ENCODE measurements at places on chromosomes 2 and 18. TPM values are rescaled to one million over a fixed set of nuclear protein-coding genes. Genes with fewer than 3 reads are reported as not detected.

The CFAP53 gene
- 0.37 TPM for total RNA-seq

The KIAA2012 gene
- not detected for total RNA-seq

- DNase-seq: no peak
Measured at GRCh38 chr2:19859565-19859964, 42.2 kb downstream of the TTC32 start.

DNA sequence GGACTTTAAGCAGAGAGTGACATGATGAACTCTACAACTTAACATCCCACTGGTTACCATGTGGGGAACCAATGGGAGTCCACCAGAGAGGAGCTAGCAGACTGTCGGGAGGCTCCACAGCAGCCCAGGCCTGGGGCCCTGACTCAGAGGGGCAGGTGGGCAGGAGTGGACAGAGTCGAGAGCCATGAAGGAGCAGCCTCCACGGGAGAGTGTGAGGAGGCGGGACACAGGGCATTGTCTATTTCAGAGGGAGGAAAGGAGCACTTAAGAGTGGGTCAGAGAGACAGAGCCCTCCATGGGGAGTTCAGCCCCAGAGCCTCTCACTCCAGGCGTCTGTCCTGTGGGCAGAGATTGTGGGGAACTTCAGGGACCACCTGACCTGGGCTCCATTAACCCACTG, 118.7 kb downstream of the CYP26B1 start:
- no peak for DNase-seq

DNA sequence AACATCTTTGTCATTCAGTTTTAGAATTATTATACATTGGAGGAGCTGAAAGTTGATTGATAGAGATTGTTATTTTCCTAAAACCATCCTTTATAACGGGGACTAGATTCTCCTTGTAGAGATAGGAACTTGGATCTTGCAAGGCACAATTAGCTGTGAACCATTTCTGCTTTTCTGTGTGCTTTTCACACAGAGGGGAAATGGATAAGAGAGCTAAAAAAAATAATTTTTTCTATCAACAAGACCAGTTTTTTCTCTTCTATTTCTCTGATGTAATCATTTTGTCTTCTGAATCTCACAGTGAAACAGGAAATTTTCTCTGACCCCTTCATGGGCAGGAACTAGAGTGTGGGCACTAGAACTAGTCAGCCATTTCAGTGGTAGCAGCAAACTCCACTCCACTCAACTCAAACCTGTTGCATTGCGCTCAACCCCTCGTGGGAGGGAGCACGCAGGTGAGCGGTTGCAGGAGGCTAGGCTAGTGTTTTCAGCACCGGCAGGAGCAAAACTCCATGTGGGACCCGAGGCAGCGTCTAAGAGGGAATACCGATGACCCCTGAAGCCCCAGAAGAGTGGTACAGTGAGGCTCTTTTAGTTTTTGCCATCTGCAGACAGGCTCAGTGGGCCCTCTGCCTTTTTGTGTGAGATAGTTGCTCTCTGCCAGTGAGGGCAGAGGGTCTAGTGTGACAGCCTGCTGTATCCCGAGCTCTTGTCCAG, 24.0 kb upstream of the SLC39A10 start:
- no peak for DNase-seq

DNA sequence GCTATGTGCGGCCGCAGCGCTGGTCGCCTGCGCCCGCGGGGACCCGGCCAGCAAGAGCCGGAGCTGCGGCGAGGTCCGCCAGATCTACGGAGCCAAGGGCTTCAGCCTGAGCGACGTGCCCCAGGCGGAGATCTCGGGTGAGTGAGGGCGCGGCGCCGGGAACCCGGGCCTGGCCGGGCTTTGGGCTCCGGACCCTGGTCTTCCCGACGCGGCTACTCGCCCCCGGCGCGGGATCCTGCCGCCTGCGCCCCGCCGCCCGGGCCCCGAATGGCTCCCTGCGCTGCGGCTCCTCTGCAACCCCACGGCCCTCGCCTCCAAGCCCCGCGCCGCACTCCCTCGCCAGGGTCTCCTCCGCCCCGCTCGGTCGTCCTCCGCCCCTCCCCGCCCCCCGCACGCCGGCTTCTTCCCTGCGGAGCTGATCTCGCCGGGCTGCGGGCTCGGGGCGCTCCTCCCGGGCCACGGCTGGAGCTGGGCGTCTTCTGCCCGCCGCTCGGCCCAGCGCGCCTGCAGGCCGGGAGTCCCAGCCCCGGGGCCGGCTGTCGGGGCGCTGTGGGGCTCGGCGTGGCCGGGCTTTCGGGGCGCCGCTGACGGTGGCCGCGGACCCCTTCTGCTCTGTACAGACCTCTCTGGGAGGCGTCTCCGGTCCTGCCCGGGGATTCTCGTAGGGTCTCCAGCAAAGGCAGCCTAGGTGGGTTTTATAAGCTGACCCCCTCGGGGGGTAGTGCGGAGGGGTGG, 652 bp downstream of the GPC1 start:
- DNase-seq: no peak

DNA sequence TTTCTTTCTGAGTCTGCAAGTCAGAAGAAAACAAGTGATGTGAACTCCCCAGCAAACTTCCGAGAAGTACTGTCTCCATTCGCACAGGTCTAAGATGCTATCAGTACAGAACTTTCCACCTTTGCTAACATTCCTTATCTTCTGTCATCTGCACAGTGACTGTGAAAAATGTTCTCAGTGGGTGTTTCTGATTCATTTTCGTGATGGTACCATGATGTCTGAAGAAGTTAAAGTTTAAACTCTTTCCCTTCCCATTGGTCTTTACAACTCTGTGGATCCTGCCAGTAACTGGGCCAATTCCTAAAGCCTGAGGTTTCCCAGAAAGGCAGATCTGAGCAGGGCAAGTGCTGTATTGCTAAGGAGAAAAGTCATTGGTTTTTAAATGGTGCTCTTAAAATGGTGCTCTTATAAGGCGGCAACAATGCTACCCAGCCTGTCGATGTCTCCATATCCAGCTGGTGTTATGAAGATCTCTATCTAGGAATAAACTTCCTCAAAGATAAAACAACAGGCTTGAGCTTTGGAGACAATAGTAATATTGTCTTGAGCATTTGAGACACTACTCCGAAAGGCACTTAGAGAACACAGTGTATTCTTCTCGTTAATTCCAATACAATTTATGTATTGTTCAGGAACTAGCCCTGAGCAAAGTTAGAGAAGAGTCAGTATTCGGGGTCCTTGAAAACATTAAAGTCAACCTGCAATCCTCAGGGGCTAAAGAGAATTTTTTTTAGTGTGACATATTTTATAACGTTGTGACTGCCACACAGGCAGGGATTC, 232.3 kb downstream of the OSR1 start:
- DNase-seq: no peak

GRCh38 chr2:130851624-130852382, 15.1 kb downstream of the ARHGEF4 start:
- DNase-seq: no peak

The PPP1R1C gene
- not detected for total RNA-seq

GRCh38 chr2:43055086-43055912, 171.1 kb downstream of the ZFP36L2 start:
- no peak for DNase-seq

DNA sequence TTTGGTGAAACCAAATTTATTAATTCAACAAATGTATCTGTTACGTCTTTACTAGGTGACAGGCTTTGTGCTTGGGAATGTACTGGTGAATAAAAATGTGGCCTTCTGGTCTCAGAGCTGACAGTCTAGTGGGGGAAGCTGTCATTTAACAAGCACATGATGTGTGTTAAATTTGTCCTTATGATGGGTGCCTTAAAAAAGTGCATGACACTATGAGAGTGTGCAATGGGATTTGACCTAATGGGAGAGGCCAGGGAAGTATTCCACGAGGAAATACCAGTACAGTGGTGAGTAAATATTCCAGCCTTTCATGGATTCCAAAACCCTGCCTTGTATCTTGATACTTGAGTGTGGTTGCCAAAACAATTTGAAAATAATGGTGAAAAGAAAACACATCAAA, 308.9 kb downstream of the PLCL1 start:
- DNase-seq: no peak
